ENCODE measurements at places on chromosomes 6 and 20.

GRCh38 chr6:158768436-158768835, 50.7 kb downstream of the EZR start:
- DNase-seq: no peak

GRCh38 chr6:20008131-20008530, 171.0 kb downstream of the ID4 start:
- no peak for DNase-seq

DNA sequence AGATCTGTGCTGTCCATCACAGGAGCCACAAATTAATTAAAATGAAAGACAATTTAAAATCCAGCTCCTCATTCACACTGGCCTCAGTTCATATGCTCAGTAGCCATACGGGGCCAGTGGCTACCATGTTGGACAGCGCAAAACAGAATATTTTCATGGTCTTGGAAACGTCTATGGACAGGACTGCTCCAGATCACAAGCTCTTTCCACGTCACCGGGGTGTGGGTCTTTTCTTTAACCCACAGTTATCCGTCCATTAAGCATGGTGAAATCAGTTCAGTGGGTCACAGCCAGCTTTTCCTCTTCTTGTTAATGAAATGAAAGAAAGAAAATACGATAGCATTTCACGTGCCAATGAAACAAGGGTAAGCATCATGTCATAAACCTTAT, 24.1 kb downstream of the GFOD1 start:
- no peak for DNase-seq

- no peak for DNase-seq
Observed at GRCh38 chr6:156337801-156338200, 439.4 kb upstream of the ARID1B start.

DNA sequence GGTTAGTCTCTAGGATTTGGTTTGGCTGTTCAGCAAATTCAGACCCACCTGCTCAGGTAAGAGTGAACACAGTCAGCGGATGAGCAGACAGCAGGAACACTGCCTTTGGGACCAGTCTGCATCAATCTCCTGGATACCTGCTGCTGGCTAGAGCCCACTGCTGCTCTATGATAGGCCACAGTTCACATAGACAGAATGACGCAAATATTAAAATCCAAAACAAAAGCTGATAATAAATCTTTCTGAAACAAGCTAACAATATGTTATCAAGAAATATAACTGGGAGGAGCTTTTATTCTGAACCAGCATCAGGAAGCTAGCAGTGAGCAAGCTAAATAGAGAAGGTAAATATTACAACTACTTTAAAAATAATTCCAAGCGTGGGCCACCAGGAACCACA, at the start of gene TAAR1:
TAAR1 (minus strand) TSS at position 101 of the 400 bp plus-strand sequence. CDS start 13,179 bp downstream, outside the sequence.
- DNase-seq: no peak

- DNase-seq: no peak
Observed at GRCh38 chr20:61769286-61769832, 296.3 kb downstream of the TAF4 start.

DNA sequence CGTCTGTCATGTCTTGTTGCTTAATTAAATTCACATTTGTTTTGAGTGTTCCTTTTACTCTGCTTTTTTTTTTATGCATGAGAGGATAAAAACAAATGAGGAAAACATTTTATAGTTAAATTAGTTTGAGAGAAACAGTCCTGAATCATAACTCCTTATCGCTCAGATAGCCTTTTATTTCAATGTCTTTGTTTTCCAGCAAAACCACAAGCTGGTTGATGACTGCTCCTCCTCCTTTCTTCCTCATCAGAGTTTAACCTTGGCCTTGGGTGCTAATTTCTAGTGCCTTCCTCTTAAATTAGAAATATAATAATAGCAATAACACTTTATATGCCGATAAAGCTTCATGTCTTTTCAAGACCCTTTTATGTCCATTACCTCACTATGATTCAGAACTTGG, 3.1 kb downstream of the NOX3 start:
- no peak for DNase-seq

- no peak for DNase-seq
Observed at GRCh38 chr6:138503881-138504680, 4.8 kb upstream of the NHSL1 start.

GRCh38 chr6:136775548-136775947, 16.7 kb downstream of the MAP3K5 start:
- DNase-seq: no peak

DNA sequence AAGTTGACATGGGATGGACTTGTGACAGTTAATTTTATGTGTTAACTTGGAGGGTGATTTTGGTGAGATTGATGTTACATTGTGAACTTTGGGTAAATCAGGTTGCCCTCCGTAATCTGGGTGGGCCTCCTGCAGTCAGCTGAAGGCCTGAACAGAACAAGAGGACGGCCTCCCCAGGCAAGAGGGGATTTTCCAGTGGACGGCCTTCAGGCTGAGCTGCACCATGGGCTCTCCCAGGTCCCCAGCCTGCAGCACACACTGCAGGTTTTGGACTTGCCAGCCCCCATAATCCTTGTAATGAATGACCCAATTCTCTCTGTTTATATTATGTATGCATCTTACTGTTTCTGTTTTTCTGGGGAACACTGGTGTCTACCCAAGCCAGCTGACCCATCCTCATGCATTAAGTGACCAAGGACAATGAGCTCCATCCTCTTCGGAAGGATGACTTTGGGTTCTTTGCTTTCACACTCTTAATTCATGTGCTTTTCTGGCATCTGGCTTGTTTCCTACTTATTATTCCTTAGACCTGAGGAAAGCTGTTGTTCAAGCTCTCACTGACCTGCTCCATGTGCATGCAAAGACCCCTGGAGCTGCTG, 64.2 kb downstream of the DACT2 start:
- no peak for DNase-seq

DNA sequence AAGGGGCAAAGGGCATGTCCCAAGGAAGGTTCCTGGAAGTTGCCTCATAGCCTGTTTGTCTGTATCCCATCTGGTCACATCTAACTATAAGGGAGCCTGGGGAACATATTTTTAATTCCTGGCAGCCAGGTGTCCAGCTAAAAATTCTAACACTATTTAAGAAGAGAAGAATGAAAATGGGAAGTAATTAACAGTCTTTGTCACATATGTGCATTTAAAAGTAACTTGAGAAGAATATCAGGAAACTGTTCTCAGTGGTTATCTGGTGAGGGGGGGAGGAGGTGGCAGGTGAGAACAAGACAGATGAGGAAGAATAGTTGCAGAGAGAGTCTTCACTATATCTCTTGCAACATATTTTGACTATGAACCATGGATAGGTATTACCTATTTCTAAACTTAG, 75.5 kb upstream of the ELOVL5 start:
- no peak for DNase-seq

- DNase-seq: no peak
Observed at GRCh38 chr20:48538058-48538825, 289.6 kb downstream of the PREX1 start.

DNA sequence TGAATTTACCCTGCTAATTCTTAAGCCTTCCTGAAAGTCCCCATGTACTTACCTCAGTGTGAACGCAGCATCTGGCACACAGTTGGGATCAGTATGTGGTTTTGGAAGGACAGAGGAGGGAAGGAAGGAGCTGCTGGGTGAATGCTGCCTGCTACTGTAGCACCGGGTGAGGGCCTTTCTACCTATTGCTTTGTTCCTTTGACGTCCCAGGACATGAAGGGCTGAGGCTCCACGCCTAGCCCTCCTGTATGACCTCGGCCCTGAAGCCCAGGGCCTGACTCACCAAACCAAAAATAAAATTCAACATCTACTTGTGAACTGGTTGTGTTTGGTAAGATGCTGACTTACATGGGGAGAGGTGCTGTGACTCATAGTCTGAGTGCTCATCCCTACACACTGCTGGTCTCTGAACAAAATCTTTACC, 51.1 kb downstream of the ARID1B start:
- no peak for DNase-seq

GRCh38 chr20:20733943-20734342, 21.5 kb upstream of the RALGAPA2 start:
- no peak for DNase-seq

- DNase-seq: no peak
Observed at GRCh38 chr6:110541701-110542309, 65.4 kb upstream of the SLC22A16 start.

DNA sequence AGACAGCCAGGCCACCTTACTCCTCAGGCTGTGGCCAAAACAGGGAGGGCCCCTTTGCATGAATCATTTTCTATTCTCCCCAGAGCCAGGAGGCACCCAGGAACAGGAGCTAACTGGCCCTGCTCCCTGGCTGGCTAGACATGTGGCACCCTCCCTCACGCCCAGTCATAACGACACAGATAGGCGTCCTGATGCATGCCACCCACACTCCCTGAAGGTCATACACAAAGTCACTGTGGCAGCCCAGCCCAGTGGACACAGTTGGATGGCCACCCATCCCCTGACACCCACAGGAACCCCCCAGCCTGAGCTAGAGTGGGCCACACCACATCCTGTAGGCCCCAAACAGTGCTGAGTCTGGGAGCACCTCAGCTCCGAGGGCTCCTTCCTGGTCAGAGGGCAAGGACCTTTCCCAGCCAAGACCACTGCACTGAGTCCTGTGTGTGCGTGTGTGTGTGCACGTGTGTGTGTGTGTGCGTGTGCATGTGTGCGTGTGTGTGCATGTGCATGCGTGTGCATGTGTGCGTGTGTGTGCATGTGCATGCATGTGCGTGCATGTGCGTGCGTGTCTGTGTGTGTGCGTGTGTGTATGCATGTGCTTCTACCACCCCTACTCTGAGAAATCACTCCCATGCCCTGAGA, 21.6 kb downstream of the TFEB start:
- peak; percentile 81 for DNase-seq

DNA sequence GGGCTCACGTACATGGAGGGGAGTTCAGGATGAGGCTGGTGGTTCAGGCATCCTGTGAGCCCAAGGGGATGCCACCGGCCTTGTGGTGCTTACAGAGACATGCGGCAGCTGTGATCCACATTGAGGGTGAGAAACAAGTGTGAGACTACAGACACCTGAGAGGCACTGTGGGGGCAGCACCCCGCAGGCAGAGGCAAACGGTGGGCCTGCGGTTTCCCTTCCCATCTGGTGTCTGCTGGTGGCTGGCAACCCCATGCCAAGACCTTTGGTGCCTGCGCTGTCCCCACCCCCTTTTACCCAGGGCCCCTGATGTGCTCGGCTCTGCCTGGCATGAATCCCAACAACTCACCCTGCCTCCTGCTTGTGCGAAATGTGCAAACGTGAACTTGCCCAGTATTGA, 42.0 kb downstream of the ERMARD start:
- DNase-seq: no peak

DNA sequence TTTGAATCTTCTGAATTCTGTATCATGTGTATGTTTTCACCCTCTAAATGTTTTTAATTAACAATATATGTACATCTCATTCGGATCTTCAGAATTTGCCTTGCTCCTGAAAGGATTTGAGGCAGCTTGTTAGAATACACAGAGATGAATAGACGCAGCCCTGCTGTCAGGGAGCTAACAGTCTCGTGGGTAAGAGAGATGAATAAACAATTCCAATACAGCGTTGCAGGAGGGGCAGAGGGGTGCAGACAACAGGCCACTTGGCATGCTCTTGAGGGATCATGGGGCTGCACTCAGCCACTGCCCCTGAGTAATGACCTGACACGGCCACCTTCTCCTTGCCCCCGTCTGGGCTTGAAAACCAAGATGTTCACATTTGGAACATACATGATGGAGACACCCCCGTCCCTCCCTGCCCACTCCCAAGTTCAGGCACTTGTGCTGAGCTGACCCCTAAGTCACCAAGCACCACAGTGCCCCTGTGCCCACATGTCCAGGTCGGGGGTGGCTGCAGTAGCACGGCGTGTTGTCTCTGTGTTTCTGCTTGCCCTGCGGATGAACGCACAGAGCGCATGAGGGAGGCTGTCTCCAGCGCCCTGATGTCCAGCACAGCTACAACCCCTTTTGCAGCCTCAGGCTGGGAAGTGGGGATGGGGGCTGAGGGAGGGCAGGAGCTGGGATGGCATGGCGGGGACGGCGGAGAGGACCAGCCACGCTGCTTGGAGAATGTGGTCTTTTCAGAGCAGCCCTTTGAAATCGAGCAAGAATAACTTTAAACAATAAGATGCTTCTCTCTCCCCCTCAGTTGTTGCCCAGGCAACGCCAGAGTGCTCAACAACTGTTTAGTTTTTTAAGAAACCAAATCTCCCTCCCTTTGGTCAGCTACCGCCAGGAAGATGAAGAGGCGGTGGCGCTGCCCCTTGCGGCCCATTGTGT, 33.0 kb upstream of the CDH22 start:
- DNase-seq: no peak
